ENCODE measurements at places on chromosomes 11 and 22.

GRCh38 chr11:102253020-102253715 lies 64.1 kb upstream of the BIRC3 start:
- no peak for DNase-seq

DNA sequence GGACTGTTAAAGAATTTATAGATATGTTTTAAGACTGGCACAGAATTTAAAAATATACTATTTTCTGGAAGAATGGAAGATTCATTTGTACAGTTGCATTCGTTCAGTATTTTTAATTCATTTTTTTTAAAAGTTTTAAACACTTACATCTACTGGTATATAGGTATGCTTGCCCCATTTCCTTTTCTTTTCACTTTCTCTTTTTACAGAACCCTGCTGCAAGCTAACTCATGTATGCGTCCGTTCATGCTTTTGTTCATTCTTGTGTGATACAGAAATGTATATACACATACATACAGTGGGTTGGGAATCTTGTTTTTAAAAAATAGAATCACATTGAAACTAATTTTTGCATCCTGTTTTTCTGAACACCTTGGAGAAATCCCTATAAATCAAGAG lies 31.0 kb downstream of the PACS1 start:
- DNase-seq, result no peak

- DNase-seq, result no peak
Measured at GRCh38 chr22:29450222-29450621, 11.8 kb downstream of the RFPL1 start.

DNA sequence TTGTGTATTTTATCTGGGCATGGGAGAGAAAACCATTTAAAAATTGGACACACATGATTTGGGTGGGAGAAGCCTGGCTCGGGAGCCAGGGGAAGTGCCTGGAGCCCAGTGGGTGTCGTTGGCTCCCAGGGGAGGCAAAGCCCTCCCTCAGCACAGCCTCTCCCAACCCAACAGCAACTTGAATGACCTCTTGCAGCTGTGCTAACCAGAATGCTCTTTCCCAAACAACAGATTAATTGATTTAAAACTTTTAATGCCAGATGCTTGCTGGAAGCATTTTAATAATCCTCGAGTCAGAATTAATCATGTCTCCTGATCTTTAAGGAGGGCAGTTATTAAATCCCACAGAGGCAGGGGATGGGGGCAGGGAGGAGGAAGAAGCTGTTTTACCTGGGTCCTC lies 401.6 kb downstream of the BUD13 start:
- DNase-seq, result no peak

DNA sequence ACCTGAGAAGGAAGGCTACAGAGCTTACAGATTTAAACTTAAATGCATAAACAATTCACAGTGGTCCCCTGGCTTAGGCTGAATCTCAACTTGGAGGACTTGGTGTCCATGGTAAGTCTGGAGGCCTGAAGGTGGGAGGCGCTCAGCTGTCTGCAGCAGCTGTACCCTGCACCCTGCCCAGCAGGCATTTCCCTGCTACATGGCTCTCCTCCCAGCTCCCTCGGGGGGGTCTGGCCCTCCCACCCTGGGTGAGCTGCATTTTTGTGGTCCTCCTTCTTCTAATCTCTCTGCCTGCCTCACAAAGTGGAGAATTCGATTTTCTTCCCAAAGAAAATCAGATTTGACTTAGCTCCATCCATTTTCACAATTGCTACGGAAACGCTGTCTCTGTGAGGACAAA lies 273.2 kb downstream of the KIRREL3 start:
- no peak for DNase-seq

DNA sequence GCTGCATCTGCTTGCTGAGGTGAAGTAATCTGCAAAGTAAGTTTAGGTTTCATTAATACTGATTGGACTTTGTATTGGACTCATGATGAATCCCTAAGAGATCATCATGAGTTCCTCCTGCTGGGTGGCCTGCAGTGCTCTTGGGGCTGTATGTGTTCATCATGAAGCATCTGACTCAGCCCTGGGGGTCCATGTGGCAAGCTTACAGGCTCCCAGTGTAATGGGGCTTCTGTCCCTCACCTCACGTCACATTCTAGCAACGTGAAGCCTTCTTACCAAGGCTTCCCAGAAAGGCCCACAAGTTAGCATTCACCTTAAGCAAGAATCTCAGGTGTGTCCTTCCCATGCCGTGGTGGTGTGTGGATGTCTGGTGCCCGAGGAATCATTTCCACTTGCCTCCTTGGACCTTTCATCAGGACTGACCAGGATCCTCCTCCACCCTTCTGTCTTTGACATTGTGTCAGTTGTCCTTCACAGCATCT lies 23.7 kb downstream of the CRKL start:
- DNase-seq, result no peak

- DNase-seq, result no peak
Measured at GRCh38 chr11:113153847-113154246, 160.5 kb upstream of the TTC12 start.

GRCh38 chr11:70768346-70769095 lies 370.2 kb downstream of the CTTN start:
- no peak for DNase-seq

DNA sequence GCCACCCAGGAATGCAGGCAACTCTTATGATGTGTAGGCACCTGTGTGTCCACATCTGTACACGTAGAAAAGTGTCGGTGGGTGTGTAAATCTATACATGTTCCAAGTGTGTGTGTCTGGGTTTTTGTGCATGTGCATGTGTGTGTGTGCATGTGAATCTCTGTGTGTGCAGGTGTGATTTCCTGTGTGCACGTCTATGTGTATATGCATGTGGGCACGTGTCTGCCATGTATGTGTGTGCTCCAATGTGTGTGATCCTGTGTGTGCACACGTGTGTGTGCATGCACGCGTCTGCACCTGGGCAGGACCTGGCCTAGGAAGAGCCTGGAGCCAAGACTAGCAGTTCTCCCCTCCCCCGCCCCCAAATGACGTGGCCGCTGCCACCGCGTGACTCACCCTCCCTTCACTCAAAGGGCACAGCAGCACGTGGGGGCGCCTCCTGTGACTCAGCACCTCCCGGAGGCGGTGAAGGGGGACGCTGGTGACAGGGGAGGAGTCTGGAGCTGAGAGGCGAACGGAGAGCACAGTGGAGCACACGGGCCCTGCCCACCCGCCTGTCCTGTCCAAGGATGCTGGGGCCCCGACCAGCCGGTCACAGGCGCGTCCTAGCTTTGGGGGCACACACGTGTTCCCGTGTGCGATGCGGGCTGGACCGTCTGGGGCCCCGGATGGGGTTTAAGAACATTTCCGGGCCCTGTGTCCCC lies 10.1 kb downstream of the PIM3 start:
- peak; percentile 92 for DNase-seq

DNA sequence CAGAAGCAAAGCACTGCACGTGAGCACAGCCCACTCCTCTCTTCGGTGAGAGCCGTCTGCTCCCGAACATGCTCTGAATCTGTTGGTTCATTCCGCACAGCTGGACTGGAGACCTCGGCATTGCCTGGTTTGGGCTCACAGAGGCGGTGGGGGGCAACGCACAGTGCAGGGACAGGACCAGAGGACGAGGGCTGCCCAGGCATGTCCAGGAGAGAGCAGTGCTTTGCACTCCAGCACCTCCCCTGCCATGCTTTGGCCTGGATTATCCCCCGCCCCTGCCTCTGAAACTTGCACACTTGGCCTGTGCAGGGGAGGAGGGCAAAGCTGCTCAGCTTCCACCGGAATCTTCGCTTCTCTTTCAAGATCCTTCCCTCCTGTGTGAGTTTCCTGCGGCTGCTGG lies 536.5 kb downstream of the BRD1 start:
- no peak for DNase-seq

- DNase-seq, result no peak
Measured at GRCh38 chr11:102111011-102111786, 952 bp downstream of the YAP1 start.

DNA sequence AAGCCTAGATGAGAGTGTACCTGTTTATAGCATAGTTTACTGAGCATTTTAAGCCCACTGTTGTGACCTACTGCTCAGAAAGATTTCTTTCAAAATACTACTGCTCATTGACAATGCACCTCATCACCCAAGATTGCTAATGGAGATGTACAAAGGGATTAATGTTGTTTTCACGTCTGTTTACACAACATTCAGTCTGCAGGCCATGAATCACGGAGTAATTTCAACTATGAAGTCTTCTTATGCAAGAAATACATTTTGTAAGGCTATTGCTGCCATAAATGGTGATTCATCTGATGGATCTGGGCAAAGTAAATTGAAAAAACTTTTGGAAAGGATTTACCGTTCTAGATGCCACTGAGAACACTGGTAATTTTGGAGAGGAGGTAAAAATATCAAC lies 112.9 kb downstream of the KIF18A start:
- no peak for DNase-seq

DNA sequence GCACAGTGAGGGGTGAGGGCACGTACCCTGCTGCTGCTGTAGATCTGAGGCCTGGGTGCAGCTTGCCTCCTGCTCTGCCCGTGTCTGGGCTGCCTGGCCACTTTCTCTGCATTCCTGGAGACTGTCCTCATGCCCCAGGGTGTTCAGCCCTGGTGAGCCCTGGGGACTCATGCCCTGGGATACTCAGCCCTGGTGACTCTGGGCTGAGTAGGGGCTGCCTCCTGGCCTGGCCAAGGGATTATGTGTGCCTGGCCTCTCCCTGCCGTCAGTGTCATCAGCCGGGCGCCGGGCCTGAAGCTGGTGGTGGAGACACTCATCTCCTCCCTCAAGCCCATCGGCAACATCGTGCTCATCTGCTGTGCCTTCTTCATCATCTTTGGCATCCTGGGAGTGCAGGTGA lies 94.7 kb downstream of the CACNA1I start:
- no peak for DNase-seq

- no peak for DNase-seq
Measured at GRCh38 chr11:64141081-64141783, 24.7 kb downstream of the MACROD1 start.

DNA sequence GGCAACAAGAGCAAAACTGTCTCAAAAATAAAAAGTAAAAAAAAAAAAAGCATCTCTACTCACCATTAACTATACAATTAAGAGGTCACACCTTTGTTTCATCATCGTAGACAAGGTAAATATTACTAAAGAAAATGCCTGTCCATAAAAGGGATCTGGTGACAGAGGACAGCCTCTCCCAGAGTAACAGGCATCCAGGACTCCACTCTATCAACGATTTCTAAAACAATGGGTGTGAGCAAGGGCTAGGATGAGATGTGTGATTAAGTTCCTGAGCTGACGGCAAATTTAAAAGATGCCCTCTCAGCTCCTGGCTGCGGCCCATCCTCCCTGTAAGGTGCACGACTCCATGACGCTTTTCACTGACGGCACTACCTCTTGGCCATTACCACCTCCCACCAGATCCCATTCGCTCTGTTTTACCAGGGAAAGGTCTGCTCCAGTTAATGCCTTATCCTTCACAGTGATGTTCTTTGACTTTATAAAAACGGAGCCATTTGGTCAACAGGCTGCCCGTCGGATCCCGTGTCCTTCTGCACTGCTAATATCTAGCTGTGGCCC lies 2.3 kb upstream of the TMEM45B start:
- DNase-seq, result no peak

GRCh38 chr22:41288245-41288946 lies 2.4 kb upstream of the RANGAP1 start:
- DNase-seq, result no peak

DNA sequence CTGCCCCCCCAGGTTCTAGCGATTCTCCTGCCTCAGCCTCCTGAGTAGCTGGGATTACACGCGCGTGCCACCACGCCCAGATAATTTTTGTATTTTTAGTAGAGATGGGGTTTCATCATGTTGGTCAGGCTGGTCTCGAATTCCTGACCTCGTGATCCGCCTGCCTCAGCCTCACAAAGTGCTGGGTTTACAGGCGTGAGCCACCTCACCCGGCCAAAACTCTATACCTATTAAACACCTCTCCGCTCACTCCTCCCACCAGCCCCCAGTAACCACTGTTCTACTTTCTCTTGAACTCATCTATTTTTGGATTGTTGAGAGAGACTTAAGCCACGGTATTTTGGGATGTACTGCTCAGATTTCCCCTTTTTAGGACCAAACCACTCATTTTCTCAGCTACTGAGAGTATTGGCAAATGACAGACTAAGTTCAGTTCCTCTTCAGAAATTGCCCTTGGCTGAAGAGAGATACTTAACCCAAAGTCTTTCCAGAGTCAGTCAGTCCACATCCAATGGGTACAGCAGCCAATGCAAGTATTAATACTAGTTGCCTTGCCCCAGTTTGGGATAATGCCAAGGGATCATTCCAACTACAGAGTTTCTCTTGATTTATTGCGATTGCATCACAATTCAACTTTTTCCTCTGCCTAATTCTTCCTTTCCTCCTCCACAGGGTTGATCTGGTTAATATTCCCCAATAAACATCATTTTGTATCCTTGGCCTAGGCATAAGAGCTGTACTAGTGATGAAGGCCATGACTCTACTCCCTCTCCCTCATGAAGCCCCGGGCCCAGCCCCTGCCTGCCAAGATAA lies 36.8 kb upstream of the CSTF3 start:
- DNase-seq, result no peak

- DNase-seq, result no peak
Measured at GRCh38 chr11:19366992-19367709, 126.4 kb upstream of the E2F8 start.

DNA sequence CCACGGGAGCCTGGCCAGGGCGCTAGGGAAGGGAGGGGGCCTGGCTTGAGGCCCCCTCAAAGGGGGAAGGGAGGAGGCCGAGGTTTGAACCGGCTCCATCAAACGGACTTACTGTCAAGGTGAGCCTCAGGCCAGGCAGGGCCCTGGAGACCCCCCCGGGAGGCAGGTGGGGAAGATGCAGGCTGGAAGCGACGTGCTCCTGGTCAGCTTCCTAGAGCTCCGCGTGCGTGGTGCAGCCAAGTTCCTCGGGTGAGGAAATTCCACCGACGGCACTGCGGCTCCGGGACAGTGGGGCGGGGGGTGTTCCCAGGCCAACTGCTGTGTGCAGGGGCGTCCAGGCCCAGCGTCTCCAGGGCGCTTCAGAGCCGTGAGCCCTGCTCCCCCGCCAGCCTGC lies 7.2 kb upstream of the TRABD start:
- no peak for DNase-seq

- no peak for DNase-seq
Measured at GRCh38 chr11:19968860-19969259, 191.4 kb downstream of the DBX1 start.

DNA sequence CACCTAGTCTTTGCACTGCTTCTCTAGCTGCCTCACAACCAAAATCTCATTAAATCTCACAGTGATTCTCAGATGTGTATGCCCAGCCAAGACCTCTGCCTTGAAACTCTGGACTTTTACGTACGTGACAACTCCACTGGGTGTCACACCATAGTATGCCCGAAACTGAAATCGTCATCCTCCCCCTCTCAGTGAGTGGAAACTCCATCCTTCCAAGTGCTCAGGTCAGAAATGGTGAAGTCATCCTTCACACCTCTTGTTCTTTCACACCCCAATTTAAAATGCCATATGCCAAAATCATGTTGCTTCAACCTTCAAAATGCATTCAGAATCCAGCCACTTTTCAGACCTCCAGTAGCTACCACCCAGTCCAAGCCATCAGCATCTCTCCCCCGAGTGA lies 42.5 kb downstream of the SFI1 start:
- no peak for DNase-seq

- no peak for DNase-seq
Measured at GRCh38 chr11:63551091-63551888, 11.9 kb downstream of the PLAAT2 start.

GRCh38 chr11:11021563-11021962 lies 163.7 kb upstream of the ZBED5 start:
- DNase-seq, result no peak

Measured in CD4-positive, alpha-beta T cell (primary cell).